ENCODE measurements at places on chromosomes 6 and 20.

- no peak for DNase-seq
Observed at GRCh38 chr6:124722141-124722878, 239.9 kb upstream of the RNF217 start.

DNA sequence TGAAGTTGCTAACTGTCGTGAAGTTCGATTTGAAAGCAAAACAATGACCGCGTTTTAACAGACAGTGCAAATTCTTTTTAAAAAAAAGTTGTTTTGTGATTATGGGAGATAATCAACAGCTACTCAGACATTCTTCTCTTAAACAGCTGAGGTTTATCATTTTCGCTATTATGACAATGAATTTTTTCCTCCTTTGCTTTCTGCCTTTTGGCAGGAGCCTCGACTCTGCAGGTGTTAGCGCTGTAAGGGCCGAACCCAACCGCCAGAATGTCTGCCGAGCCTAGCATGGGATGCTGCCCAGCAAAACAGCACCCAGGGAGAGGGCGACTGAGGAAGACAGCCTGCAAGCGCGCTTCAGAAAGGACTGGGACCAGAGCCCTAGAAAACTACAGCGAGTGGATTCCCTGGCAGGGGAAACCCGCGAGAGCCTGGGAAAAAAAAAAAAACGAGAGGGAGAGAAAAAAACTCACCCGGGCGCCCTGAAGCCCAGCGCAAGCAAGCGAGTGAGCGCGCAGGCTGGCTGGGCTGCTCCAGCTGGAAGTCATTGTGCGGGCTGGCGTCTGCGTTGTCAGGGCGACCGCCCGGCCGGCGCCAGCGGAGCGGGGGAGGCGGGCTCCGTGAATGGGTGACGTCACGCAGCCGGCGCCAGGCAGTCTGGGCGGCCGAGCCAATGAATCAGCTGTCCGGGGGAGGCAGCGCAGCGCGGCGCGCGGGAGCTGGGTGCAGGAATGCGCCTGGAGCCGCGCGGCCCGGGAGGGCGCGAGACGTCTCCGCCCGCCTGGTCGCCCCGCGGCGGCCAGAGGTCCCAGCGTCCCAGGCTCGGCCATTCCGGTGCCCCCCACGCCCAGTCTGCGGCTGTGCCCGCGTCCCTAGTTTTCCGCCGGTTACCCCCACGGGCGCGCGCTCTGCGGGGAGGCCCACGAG, 32.7 kb upstream of the ID4 start:
- DNase-seq, result peak; percentile 95

DNA sequence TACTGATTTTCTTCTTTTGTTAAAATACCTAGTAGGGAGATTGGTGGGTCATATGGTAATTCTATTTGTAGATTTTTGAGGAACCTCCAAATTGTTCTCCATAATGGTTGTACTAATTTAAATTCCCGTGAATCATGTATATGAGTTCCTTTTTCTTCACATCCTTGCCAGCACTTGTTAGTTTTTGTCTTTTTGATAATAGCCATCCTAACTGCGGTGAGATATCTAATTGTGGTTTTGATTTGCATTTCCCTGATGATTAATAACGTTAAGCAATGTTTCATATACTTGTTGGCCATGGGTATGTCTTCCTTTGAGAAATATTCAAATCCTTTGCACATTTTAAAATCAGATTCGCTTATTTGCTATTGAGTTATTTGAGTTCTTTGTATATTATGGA, 110.9 kb downstream of the JAG1 start:
- DNase-seq, result no peak

DNA sequence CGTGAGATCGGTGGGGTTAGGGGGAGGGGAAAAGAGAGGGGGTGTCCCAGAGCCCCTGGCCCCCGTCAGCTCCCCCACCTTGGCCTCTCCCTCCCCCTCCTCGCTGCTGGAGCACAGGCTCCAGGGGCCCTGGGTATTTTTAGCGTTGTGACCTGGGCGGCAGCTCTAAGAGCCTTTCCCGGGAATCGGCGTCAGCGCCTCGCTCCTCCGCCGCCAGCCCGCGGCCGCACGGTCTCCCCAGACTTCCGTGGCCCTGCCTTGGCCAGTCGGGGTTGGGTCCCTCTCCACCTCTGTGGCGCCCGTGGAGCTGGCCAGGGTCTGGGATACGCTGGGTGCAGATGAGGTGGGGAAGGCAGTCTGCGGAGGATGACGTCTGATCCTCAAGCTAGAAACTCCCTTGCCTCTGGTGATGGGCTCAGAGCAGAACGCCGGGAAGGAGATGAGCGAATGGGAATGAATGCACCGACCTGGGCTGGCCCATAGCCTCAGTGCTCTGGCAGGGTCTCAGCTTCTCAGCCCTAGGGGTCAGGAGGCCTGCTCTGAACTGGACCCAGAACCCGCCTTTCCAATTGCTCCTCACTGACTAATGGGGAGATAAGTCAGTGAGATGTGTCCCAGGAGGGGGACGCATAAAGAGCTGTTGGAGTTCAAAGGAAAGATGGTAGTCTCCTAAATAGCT, 883 bp upstream of the DBNDD2 start:
- DNase-seq, result no peak

DNA sequence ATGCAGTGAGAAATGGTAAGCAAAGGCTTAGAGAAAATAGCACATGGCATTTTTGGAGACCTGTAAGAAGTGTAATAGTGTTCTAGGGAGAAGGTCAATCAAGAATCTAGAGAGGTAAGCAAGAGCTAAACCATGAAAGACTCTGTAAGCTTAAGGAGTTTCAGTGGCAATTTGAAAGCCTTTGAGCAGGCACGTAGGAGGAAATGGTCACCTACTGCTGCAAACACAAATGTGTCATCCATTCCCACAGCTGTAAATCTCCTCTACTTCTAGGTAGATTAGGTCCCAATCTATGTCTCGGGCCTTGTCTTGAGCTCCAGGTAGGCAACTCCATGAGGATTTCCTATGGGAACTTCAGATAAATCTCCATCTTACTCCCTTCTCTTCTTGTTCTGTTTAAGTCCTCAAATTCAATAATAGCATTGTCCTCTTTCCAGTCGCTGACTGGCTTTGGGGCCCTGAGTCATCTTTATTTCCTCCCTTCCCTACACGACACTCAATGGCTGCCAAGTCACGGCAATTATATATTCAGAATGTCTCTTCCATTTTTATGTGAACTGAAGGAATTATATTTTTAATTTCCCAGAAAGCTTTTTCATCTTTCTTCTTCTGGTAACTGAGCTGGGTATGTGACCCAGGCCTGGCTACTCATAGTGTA, 24.2 kb upstream of the PAQR8 start:
- DNase-seq, result no peak

GRCh38 chr20:9794831-9795230, 44.0 kb downstream of the PAK5 start:
- DNase-seq, result no peak

- DNase-seq, result no peak
Observed at GRCh38 chr6:126743076-126743475, 375.4 kb upstream of the RSPO3 start.

GRCh38 chr6:17470202-17470937, 77.0 kb downstream of the CAP2 start:
- DNase-seq, result no peak

GRCh38 chr6:16582446-16583143, 178.7 kb downstream of the ATXN1 start:
- no peak for DNase-seq

DNA sequence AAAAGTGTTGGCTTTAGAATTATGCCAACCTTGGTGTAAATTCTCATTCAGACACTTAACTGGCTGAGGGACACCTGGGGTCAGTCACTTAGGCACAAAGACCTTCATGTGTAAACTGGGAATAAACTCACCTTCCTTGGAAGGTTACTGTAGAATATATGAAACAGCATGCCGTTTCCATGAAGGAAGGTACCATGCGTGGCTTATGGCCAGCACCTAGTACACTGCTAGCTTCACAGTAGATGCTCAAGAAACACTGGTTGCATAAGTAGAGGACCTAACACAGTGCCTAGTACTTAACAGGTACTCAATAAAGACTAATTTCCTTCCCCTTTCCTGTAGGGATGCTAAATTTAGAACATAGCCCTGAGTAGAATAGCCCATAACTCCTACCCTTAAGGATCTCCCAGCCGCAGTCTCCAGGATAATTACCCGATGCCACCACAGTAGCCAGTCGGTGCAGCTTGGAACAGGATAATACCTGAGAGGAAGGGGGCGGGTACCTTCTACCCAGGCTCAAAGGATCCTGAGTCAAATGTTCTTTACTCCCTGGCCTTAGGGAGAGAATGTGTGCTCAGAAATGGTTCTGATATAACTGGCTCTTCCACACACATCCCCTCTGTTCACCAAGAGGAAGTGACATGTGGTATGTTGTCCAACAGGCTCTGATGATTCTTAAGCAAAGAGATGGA, 3.6 kb downstream of the BCL2L1 start:
- DNase-seq, result no peak

- DNase-seq, result no peak
Observed at GRCh38 chr6:148521158-148521557, 178.5 kb downstream of the SASH1 start.

- DNase-seq, result no peak
Observed at GRCh38 chr6:72080260-72080941, 194.1 kb downstream of the RIMS1 start.

All from mucosa of descending colon (tissue), 3 donors.